ENCODE measurements at places on chromosomes 16 and 17. TPM values are rescaled to one million over a fixed set of nuclear protein-coding genes. Genes with fewer than 3 reads are reported as not detected.

Gene ARMC5
- total RNA-seq, result 4.2 TPM

Gene KCNJ12
- total RNA-seq, result 0.09 TPM

Gene RPA1
- 41.7 TPM for total RNA-seq

Gene ACSM2B
- not detected for total RNA-seq

Gene HLF
- total RNA-seq, result 2.2 TPM

DNA sequence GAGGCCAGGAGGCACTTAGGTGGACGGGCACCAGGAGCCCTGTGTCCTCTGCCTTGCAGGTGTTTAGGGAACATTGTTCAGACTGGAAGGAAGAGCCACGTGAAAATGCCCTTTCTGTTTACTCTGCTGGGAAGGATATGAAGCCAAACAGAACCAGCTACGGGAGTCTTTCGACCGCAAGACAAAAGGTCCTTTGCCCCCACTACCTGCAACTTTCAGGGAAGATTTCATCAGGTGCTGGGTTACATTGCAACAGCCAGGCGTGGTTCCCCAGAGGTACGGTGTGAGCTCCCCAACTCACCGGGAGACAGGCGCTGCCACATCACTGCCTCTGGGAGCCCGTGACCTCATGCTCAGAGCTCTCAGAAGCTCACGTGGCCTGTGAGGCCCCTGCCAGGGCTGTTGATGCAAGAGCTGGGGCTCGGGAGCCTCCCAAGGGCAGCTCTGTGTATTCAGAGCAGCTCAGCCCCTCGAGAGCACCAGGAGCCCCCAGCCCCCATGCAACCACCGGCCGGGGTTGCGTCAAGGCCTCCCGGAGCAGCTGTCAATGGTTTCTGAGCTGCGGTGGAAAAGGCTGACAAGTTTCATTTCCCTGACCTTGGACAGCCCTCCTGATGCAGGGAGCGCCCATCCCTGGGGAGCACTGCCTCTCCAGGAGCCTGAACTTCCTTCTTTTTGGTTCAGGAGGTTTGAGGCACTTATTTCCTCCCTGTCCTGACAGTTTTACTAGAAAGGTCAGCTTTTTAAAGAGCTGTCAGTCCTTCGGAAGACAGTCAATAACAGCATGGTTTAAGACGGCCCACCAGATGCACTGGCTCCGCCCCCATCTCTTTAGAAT lies 42.1 kb downstream of the TBC1D16 start:
- no peaks in the 10 kb centered on the region for H3K36me3 ChIP-seq
- H3K4me1 ChIP-seq, result peaks cover 28% of the 10 kb centered on the region
- no peaks in the 10 kb centered on the region for H3K27me3 ChIP-seq
- DNase-seq, result peak; percentile 59

DNA sequence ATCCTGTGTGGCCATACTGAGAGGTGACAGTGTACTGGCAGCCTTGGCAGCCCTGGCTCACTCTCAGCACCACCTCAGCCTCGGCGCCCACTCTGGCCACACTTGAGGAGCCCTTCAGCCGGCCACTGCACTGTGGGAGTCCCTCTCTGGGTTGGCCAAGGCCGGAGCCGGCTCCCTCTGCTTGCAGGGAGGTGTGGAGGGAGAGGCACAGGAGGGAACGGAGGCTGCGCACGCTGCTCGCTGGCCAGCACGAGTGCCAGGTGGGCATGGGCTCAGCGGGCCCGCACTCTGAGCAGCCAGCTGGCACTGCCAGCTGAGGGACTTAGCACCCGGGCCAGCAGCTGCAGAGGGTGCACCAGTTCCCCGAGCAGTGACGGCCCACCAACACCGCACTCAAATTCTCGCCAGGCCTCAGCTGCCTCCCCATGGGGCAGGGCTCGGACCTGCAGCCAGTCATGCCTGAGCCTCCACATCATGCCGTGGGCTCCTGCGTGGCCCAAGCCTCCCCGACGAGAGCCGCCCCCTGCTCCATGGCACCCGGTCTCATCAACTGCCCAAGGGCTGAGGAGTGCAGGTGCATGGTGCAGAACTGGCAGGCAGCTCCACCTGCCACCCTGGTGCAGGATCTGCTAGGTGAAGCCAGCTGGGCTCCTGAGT lies 184.4 kb upstream of the TOX3 start:
- no peaks in the 10 kb centered on the region for H3K36me3 ChIP-seq
- no peak overlapping the region for H3K4me3 ChIP-seq
- H3K27ac ChIP-seq, result no peak overlapping the region
- H3K4me1 ChIP-seq, result no peaks in the 10 kb centered on the region
- H3K27me3 ChIP-seq, result no peaks in the 10 kb centered on the region

GRCh38 chr16:47876511-47876910 lies 279.3 kb downstream of the ABCC12 start:
- H3K27ac ChIP-seq, result no peak overlapping the region
- H3K4me1 ChIP-seq, result no peaks in the 10 kb centered on the region
- no peak overlapping the region for H3K4me3 ChIP-seq
- no peak for DNase-seq
- no peaks in the 10 kb centered on the region for H3K27me3 ChIP-seq

DNA sequence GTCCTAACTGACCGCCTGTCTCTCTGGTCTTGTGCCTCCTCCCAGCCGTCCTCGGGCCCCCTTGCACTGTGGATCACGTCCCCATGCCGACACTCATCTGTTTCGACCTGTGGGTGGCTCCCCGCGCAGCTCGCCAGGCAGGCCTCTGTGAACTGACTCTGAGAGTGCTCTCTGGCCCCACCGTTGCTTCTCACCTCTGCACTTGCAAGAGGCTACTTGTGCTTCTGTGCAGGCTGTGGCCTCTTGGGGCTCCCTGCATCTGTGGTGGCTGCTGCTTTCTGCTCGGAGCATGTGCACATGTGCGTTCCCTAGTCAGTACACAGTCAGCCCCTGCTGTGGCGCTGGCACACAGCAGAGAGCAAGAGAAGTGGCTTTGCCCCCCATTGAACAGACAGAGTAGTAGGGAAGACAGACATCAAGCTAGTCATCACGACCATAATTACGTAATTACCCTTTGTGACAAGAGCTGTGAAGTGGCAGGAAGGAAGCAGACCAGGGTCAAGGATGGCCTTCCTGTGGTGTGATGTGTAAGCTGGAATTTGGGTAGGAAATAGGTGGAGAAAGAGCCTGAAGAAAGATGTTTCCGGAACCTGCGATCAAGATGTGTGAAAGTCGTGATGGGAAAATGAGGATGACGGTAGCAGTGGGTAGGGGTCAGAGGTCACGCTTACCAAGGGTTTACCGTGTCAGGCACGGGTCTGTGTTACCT lies 256.0 kb upstream of the CACNG5 start:
- no peak for DNase-seq
- peaks cover 13% of the 10 kb centered on the region for H3K4me1 ChIP-seq
- no peaks in the 10 kb centered on the region for H3K36me3 ChIP-seq
- H3K4me3 ChIP-seq, result no peak overlapping the region
- H3K27ac ChIP-seq, result no peak overlapping the region

DNA sequence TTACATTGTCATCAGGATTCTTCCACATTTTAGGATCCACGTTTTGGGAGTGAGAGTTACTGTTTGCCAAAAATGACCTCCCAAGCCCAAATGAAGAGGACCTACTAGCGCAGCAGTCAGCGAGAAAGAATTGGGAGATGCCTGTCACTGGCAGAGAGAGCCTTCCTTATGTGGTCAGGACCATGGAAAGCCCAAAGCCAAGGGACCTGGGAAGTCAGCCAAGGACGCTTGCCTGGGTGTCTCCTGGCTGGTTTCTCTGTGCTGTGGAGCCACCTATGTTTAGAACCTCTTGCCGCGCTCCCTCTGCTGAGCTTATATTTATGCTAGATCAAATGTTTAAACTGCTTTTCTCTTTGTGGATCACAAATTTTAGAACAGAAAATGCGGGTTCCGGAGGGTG lies 24.9 kb upstream of the RHBDL3 start:
- DNase-seq, result no peak
- H3K4me3 ChIP-seq, result no peak overlapping the region
- no peaks in the 10 kb centered on the region for H3K36me3 ChIP-seq
- no peaks in the 10 kb centered on the region for H3K27me3 ChIP-seq
- no peak overlapping the region for H3K27ac ChIP-seq

DNA sequence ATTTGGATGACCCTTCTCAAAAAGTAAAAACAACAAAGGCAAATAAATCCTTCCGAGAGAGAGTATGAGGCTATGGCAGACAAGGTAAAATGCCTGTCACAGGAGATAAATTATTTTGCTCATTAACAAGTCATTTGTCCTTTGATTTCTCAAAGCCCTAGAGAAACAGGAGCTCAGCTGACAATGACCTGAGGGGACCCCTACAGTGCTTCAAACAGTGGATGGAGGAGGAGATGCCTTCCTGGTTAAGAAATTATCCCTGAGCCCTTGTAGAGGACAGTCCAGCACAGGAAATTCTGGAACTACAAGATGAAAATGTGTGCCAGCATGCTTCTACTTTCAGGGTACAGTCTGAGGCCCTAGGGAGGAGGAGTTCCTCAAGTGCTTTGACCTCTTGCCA lies 24.0 kb upstream of the RHBDL3 start:
- H3K27me3 ChIP-seq, result no peaks in the 10 kb centered on the region
- no peak overlapping the region for H3K4me3 ChIP-seq
- no peak overlapping the region for H3K27ac ChIP-seq

Data from pancreas (tissue), 10 donors.